ENCODE measurements at places on chromosomes 6 and 20. TPM values are rescaled to one million over a fixed set of nuclear protein-coding genes. Genes with fewer than 3 reads are reported as not detected.

- no peak for DNase-seq
These were observed 100.0 kb downstream of the SOBP start for GRCh38 chr6:107589934-107590333.

DNA sequence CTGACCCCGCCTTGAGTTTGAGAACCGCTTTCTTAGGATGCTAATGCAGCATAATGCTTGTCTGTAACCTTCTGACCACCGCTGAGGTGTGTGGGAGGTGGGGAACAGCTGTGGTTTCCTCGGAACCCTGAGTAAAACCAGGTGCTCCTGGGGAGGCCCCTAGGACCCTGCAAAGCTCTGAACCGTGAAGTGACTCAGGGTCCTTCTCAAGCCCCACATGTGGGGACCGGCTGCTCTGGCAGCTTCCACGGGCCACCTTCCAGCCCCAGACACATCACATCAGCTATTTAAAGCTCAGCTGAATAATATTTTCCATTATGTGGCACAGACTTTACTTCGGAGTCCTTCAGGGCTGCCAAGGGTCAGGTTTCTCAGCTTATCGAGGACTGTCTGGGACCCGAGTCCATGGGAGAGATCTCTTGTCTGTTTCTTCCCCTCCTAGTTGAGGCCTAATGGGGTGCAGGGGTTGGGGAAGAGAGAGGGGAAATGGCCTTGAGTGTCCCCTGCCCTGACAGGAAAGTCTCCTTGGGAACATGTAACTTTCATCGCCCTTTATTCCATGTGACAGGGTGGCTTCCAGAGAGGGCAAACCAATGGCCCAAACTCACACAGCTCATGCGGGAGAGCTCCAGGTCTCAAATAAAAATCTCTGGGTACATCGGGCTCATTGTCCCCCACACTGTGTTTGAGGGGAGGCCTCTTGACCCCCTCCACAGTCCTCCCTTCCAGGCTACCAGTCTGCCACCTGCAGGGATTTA lies 186.1 kb upstream of the SLC24A3 start:
- DNase-seq: no peak

DNA sequence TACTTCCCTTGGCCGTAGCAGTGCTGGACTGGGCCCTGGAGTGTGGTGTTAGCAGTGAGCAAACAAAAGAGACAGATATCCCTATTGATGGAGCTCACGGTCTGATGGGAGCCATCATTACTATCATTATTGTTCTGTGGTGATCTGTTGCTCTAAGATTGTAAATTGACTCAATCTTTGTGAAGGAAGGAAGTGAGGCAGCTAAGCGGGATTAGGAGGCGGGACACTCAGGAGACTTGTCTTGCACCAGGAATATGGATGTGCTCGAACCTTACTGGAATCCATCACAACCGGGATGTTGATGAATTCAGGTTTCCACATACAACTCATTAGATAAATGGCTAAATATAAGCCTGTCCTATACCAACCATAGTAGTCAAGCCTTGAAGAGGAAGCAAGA lies 25.5 kb upstream of the FAM50B start:
- no peak for DNase-seq

DNA sequence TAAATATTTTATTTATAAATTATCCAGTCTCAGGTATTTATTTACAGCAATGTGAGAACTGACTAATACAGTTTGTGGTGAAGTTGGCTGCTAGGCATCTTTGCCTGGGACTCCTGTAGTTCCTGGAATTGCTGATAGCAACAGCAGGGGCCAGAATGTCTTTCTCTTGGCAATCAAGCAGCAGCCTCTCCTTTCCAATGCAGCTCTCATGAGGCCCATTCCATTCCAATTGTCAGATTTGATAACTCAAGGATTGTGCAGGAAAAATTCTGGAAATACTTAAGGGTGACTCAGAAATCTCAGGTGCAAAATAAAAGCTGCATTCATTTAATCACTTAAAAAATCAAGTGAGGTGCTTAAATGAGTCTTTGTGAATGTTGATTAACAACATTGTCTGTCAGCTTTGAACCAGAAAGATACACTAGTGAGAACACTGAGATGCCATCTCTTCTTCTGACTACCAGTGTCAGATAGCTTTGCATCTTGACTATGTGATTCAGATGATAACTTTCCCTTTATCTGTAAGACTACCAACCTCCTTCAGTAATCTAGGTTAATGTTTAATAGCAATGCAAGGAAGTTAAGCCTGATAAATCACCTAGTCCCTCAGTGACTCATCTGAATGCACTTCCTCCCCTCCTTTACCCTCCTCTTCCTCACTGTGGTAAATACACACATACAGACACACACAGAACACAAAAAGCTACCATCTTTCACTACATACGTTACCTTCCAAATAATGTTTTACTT lies 32.1 kb upstream of the COL21A1 start:
- no peak for DNase-seq

Gene HLA-DRB1
- total RNA-seq: 4.4 TPM

Gene GTSF1L
- 0.39 TPM for total RNA-seq

Gene NRSN1
- not detected for total RNA-seq

Measured in activated naive CD4-positive, alpha-beta T cell treated with anti-CD3 and anti-CD28 coated beads, Interleukin-2, amount 50 U/mL, for 72 hours (primary cell).